HFF-Myc (cell line): ENCODE measurements at places on chromosomes 7 and 10.

DNA sequence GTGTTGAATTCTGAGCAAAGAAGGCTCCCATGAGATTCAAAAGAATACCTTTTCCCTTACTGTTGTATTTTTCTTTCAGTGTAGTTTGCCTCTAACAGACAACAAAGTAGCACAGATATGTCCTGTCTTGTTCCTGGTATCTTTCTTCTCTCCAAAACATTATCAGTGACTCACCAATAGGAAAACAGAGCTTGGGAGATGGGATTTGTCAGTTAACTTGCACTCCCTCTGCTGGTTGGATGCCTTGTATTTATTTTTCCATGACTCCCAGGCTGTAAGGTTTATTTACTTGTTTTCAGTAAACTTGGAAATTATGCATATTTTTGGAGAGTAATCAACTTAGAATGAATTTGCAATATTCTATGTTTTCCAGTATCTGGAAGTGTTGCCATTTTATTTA is 129.7 kb downstream of the SAMD9 start:
- DNase-seq = peak; percentile 56

DNA sequence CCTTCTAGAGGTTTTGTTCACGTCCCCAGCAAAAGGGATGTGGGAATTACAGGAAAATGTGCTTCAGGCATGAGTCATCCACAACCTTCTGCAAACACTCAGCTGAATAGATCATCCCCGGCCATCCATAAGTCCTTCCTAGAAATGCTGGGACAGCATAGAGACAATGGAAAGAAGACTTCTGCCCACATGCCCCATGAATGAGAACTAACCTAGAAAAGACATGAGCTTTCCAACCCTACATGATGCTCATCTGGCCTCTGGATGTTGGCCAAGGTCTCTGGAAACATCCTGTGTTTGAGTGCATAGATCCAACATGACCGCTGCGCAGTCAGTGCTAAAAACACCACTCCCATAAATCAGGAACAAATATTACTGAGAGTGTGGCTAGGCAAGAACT is 277.5 kb downstream of the PLXNA4 start:
- DNase-seq = no peak

- DNase-seq = no peak
Observed at GRCh38 chr10:17237915-17238444, 9.9 kb downstream of the VIM start.

GRCh38 chr7:51376420-51377092 is 59.9 kb upstream of the COBL start:
- no peak for DNase-seq

- no peak for DNase-seq
Observed at GRCh38 chr7:38704751-38705150, 73.6 kb upstream of the AMPH start.

GRCh38 chr10:128173386-128173785 is 47.2 kb upstream of the MKI67 start:
- DNase-seq = no peak

DNA sequence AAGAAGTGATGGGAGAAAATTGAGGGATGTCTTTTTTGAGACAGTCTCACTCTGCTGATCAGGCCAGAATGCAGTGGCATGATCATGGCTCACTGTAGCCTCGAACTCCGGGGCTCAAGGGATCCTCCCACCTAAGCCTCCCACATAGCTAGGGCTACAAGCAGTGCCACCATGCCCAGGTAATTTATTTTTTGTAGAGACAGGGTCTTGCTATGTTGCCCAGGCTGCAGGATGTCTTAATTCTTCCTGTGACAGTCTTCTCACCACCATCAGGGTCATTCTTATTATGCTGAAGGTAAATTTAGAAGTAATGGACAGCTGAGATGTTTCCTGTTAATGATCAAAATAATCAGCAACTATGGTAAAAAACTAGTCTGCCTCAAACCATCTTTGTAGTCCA is 7.1 kb downstream of the DNAJC9 start:
- no peak for DNase-seq

- no peak for DNase-seq
Observed at GRCh38 chr10:30309403-30309802, 39.7 kb downstream of the MTPAP start.

GRCh38 chr7:150375662-150376521 is 3.2 kb upstream of the ZNF775 start:
- no peak for DNase-seq

- DNase-seq = no peak
Observed at GRCh38 chr10:14836208-14836607, 1.6 kb downstream of the CDNF start.

GRCh38 chr10:59008452-59008851 is 168.0 kb upstream of the PHYHIPL start:
- no peak for DNase-seq

DNA sequence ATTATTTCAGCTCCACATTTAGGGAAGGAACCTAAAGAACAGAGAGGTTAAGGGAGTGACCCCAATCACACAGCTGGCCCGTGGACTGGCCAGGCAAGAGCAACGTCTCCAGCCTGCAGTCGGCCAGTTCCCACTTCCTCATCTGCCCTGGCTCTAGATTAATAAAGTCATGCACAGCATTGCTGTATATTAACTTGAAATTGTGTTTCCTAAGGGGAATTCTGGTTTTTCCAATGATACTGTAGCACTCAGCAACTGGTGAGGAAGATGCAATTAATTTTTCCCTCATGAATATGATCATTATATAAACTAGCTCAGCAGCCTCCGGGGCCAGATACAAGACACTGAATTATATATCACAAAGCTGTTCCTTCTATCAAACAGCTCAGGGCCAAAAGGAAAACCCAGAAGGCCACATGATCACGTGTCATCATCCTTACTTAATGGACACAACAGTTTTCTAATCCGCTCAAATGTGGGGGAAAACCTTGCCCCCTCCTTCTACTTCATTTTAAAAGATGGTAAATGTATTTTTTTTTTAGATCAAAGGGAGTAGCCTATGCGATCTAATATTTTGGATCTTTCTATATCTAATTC is 295.3 kb upstream of the PRKCQ start:
- DNase-seq = no peak

DNA sequence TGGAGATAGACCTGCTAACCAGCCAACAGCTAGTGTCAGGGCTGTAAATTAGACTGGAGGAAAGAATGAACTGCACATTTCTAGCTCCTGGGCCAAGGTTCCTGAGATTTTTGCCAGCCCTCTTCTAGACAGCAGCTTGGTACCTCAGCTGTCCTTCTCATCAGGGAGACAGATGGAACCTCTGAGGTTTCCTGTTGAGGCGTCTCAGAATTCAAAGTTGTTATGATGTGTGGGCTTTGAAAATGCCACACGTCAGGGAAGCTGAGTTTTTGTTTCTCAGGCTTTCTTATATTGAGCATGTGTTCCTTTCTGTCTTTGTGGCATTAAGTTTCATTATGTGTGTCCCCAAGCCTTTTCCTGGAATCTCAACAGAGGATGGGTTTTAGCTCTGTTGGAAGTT is 736.6 kb downstream of the AUTS2 start:
- DNase-seq = no peak

GRCh38 chr7:70571403-70571934 is 560.5 kb upstream of the GALNT17 start:
- no peak for DNase-seq

- DNase-seq = no peak
Observed at GRCh38 chr10:92689663-92690210, at the start of gene HHEX. HHEX (plus strand) TSS chr10:92689955; CDS start chr10:92689987, 32 bp downstream.

DNA sequence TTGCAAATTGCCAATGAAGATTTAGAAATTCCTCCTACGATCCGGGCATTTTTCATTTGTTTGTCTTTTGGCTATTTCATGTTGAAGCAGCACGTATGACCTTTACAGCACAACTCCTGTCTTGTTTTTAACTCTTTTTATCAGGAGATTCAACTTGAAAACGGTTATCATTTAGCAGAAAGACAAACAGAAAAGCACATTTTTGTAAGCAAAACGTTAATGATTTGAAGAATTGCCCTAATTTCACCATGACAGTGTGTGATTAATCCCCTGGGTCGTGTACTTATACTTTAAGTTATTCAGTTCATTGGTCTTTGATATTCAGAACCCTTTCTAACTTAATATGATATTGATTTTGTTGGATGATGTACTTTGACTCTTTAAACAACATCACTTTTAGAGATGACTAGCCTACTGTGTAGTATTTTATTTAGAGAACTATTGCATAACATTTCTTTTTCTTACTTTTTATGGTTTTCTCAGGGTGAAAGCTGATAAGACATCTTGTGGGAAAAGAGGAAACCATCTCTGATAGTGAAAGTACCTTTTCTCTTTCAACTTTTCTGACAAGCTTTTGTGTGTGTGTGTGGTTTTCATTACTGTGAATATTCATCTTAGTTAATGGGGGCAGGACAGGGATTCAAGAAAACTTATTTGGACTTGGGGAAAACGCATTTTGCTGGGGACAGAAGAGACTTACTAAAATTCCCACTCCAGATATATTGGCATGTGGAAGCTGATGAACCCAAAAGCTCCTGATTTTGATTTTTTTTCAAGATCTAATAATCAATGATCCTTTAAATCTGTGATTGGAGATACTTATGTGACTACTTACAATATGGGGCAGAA is 8.1 kb downstream of the HHEX start:
- no peak for DNase-seq

DNA sequence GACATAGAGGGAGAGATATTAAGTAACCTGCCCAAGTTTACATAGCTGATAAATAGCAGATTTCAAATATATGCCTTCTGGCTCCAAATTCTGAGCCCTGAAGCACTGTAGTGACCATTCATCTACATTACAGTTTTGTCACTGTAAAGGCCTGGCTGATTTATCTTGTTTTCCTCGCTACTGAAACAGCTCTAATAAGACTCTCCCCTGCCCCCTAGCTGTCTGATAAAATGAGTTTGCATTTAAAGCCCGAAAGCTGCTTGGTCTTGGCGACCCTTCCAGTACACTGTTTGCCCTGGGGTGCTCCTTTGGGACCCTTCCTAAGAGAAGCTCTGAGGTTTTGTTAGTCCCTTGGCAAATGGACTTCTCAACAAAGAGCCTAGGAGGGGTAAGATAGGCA is 59.7 kb upstream of the RAB11FIP2 start:
- DNase-seq = peak; percentile 3

GRCh38 chr7:151008511-151009323 is 15.6 kb downstream of the ATG9B start:
- no peak for DNase-seq

DNA sequence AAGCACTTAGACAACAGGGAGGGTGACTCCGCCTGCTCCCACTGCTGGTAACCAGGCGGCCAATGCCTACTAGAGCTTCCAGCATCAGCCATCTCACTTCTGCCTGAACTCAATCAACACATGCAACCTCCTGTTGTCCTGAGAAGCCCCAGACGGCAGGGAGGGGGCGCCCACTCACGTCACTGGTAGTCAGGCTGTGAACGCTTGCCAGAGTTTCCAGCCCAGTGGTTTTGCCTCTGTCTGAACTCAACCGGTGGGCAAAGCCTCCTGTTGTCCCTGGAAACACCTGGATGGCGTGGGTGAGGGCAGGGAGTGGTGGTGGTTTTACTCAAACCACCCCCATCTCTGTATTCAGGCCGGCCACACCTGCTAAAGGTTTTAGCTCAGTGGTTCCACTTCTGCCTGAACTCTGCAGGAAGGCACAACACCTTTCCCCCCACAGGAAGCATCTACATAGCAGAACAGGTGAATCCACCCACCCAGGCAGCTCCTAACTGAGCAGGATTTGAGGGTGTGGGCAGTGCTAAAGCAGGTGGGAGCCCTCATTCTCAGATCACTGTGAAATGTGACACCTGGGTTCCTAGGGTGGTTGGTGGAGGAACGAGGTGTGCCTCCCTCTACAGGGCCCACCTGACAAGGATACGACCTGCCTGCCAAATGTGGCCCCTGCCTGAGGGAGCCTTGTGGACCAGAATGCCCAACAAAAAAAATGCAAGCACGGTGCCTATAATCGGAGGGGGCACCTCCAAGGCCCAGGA is 563.0 kb upstream of the SEMA3D start:
- DNase-seq = no peak

DNA sequence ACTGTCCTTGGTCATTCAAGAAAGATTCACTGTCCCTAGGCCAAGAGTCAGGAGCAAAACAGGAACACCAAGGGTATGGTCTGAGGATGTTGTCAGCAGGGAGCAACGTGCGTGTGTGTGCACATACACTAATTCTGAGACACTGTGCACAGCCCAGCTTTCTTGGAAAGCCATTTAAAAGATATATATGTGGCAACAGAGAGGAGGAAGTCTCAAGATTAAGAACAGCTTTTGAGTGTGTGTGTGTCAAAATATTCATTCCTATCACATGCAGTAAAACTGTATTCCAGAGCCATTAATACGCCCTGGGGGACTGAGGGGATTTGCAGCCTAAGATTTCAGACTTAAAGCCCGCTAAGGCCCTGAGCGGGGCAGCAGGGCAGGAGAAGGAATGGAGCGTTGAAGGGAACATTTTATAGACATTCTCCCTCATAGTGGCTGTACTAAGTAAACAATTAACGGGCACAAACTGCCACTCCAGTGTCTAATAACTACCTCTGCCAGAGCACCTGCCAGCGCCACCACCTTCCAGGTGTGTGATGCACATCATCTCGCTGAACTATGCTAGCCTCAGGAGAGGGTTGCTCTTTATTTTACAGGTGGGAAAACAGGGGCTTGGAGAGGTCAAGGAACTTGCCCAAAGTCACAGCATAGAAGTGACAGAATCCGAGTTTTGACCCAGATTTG is 2.0 kb downstream of the NOD1 start:
- DNase-seq = no peak

GRCh38 chr10:70097459-70097858 is 35.2 kb downstream of the AIFM2 start:
- no peak for DNase-seq

DNA sequence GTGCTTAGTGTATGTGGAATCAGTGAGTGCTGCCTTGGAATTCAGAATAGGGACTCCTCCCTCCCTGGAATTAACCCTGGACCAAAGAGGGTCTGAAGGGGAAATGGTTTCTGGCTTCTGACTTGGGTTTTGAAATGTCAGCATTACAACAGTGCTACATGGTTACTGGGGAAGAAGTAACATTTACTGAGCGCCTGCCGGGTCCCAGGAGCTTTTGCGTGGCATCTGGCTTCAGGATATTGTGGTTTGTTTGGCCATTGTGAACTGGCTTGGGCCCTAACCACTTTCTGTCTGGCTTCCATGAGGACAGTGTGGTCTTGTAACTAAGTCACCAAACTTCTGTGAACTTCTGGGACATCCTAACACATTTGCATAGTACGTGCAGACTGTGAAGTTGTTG is 21.3 kb downstream of the TSPAN15 start:
- no peak for DNase-seq

- DNase-seq = no peak
Observed at GRCh38 chr10:130300608-130301020, 164.4 kb downstream of the GLRX3 start.

GRCh38 chr7:141072548-141073172 is 1.2 kb upstream of the TMEM178B start:
- no peak for DNase-seq

GRCh38 chr7:131011432-131011742 is 277.4 kb upstream of the KLF14 start:
- DNase-seq = no peak

- DNase-seq = no peak
Observed at GRCh38 chr10:47026301-47027107, 115.3 kb downstream of the PTPN20 start.

- no peak for DNase-seq
Observed at GRCh38 chr7:102425639-102426267, 7.6 kb upstream of the ORAI2 start.
